ENCODE measurements at places on chromosomes 11 and 22.
A peak's percentile ranks its signal among the peaks of the same experiment; 100 is the strongest.

DNA sequence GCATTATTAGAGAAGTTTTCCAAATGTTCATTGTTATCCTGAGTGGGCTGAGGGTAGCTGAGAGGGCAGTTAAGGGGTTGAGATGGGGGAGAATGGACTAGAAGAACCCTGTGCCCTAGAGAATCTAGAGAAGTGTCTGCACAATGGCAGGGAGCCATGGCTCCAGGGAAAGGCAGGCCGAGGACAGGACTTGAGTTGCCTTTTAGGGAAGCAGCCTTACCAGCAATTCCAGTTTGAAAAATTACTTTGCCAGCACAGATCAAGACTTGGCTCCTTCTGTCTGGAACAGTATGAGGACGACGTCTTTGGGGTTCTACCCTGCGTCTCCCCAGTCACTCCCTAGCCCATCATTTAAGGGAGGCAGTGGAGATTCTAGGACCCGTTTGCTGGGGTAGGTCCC lies 25.7 kb upstream of the MICAL3 start:
- DNase-seq = no peak

DNA sequence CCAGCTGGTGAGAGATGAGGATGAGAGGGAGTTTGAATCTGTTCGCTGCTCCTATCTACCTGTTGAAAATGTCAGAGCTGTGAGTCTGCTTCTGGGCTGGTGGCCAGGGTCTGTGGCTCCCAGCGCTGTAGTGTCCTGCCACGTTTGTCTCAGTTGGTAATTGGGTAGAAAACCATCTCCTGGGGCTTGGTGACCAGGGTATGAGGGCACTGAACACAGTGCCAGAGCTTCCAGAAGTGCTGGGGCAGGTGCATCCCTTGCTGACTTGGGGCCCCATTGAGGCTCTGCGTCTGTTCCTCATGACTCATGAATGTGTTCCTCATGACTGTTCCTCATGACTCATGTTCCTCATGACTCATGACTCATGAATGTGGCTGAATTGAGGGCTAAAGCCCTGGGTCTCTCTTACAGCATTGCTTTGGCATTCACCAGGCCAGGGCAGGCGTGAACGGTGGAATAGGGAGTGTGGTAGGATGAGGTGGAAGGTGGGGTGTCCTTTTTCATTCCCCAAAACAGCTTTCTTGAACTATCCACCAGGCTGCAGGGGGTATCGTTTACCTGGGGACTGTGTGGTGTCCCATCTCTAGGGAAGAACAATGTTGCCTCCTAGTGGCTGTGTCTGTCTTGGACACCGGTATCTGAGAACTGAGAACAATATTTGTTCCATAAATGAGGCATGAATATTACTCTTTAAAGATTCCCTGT lies 139.5 kb downstream of the COMMD9 start:
- DNase-seq = peak; percentile 99

DNA sequence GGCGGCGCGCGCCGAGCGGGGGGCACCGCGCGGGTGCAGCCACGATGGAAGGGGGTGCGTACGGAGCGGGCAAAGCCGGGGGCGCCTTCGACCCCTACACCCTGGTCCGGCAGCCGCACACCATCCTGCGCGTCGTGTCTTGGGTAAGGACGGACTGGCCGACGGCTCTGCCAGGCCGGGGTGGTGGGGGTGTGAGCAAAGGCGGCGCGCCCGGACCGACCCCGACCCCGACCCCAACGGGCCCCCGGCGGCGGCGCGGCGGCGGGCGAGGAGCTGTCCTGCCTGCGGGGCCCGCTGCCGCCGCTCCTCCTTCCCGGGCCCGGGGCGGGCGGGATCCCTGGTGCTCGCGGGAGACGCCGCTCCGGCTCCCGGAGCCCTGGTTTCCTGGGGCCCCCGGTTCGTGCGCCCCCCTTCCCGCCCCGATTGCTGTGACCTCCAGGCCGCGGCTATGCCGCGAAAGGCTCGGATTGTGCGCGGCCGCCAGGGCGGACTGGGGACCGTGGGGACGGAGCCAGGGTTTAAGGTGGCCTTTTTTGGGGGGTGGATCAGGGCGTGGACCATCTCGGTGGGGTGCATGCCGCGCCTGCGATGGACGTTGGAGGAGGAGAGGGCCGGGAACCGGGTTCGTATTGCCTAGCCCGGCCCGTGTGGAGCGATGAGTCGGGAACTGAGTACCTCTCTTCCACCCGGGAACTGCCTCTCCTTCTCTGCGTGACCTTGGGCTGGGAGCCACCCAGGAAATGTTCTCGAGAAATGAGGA lies at the start of gene SYNGR1:
SYNGR1 (plus strand) TSS at position 25 of the 760 bp plus-strand sequence; CDS start at position 45, 20 bp downstream.
- no peak for DNase-seq

- DNase-seq = no peak
Measured at GRCh38 chr22:17920145-17920605, 104.2 kb downstream of the MICAL3 start.

DNA sequence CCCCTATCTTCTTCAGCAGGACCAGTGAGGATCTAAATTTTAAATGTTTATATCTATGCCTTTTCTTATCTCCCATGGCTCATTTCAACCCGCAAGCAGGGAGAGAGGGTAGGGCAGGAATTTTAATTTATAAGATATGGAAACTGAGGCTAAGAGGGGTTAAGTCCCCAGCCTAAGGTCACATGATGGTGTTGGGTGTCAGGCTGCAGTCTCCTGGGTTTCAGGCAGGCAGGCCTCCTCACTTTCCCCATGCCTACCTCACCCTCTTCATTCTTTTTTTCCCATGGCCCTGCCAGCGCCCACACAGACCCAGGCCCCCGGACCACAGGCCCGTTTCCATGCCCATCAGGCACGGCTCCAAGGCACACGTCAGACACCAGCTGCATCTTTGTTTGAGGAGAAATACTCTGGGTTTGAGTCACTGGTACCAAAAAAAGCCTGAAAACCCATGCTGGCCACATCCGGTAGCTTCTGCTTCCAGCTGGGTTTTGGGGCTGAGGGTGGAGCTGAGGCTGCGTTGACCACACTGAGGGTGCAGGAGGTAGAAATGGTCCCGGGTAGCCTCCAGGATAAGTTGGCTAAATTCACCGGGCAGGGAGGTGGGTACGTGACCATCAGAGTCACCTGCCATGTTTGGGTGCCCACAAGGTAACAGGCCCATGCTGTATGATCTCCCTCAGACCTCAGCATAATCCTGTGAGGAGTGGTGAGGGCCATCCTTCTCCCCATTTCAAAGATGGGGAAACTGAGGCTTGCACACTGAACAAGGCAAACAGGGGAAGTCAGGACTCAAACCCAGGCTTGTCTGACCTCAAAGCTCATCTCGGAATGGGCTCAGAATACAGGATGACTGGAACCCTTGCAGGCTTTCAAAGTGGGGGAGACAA lies 7.5 kb downstream of the CRYBB1 start:
- DNase-seq = peak; percentile 79

GRCh38 chr11:119567688-119568582 lies 145.0 kb upstream of the THY1 start:
- peak; percentile 90 for DNase-seq

DNA sequence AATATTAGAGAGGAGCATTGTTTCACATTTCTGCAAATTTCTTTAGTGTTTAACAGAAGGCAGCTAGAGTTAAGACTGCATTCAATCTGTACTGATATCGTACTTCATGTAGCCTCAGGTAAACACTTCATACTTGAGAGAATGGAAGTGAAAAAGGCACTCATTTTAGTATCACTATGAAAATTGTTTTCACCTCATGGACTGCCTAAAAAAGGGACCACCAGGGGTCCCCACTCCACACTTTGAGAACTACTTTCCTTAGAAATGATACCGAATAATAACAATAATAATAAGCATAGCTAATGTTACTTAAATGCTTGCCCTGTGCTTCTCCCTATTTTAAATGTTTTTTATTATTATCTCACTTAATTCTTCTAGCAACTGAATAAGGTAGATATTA lies 95.1 kb downstream of the BLID start:
- peak; percentile 41 for DNase-seq

GRCh38 chr22:38406617-38407016 lies 48.4 kb downstream of the KCNJ4 start:
- DNase-seq = no peak

DNA sequence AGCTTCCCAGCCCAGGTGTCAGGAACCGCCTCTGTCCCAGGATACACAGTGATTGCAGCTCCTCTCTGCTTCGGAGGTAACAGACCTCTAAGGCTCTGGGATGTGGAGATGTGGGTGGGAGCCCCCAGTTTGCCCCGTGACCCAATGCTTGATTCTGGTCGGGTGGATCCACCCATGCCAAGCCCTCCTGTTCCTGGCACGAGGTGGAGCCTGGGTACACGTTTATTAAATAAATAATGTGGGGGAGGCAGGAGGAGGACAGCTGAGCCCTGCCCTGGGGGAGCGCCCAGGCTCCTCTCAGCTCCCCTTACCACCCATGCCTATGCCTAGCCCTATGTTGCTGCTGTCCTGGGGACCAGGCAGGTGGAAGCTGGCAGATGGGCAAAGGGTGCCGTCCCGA lies 16.0 kb downstream of the ARHGEF17 start:
- DNase-seq = no peak

GRCh38 chr22:19062943-19063308 lies 59.3 kb downstream of the DGCR2 start:
- DNase-seq = no peak

GRCh38 chr11:78850078-78850477 lies 275.4 kb upstream of the NARS2 start:
- no peak for DNase-seq

GRCh38 chr11:72599325-72600117 lies 74.7 kb downstream of the PDE2A start:
- no peak for DNase-seq

GRCh38 chr11:113411536-113411935 lies 24.0 kb downstream of the ANKK1 start:
- DNase-seq = no peak

DNA sequence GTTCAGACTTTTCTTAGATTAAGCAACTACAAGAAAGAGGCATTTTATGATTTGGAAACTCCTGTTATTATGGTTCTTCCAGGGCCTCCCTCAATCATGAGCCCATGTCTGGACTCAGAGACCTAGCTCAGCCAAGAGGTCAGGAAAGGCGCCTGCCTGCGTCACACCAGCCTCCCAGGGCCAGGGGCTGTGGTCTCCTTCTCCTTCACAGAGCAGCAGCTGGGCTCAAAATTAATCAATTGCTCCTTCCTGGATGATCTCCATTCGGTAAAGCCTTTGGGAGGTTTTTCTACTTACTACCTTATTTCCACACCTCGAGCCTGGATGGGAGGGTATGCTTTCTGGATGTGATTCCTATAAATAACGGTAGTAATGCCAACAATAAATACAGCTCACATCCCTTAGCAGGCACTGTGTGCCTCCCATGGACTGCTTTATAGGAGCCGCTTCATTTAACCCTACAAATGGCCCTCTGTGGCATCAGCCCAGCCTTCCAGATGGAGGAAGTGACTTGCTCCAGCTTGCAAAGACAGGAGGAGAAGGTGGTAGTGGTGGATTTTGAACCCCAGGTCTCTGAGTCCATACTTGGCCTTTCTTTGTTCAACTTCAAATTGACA lies 1445.6 kb downstream of the TBC1D22A start:
- no peak for DNase-seq

DNA sequence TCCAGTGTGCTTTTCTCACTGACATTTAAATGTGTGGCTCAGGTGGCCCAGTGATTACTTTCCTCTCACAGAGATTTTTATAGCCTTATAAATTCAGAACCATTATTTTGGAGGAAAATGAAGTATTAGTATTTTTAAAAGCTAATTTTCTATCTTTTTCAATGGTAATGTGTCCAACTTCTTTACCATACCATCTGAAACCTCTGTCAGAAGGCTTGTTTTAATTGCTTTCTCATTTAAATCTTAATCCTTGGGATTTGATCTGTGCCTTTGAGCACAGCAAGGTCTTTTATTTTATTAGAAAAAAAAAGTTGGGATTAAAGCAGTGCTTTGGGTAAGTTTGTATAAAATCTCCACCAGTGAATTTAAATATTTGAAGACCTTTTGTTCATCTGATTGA lies 452.3 kb upstream of the RAG2 start:
- no peak for DNase-seq

DNA sequence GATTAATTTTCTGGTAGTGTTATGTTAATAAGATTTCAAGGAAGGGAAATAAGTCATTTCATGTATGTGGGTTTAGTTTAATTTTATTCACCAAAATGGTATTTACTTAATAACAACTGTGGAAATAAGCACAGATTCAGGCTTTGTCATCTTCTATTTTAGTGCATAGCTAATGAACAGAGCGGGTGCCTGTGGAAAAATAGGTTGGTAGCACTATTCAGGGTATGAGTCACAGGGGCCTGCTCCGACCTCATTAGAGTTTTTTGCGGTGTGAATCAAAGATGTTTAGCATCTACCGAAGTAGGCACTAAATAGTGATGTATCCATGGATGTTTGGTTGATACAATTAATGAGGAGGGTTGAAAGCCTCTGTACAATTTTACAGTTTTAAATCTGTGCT lies 78.2 kb downstream of the FAT3 start:
- peak; percentile 76 for DNase-seq

DNA sequence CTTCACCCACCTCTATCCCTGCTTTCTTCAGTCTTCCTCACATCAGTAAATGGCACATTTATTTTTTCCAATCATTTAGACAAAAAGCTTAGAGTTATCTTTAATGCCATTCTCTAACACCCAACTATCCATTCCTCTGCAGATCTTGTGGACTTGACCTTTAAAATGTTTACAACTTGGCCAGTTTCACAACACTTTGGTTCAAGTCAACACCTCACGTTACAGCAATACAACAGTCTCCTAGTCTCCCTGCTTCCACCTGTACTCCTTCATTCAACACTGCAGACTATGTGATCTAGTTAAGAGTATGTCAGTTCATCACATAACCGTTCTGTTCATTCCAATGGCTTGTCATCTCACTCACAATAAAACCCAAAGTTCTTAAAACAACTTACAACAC lies 305.2 kb downstream of the SWAP70 start:
- no peak for DNase-seq

- no peak for DNase-seq
Measured at GRCh38 chr11:109088086-109088485, 333.9 kb upstream of the C11orf87 start.

- DNase-seq = no peak
Measured at GRCh38 chr11:14713496-14714244, 70.1 kb downstream of the PDE3B start.

DNA sequence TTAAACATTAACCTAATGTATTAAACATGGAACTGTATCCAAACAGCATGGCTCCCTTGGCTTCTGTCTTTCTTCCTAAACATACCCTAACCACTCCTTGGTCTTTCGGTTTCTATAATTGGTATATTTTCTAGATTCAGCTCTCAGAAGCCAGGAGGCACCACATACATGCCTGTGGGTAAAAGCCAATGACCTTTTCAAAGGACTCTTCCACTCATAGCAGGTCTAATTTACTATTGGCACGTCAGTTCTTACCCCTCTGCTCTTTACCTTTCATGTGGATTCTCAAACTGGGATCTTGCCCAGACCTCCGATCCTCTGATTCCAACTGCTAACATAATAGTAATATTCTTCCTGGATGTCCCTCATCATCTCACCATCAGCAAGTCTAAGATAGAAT lies 835.1 kb downstream of the NTM start:
- no peak for DNase-seq

DNA sequence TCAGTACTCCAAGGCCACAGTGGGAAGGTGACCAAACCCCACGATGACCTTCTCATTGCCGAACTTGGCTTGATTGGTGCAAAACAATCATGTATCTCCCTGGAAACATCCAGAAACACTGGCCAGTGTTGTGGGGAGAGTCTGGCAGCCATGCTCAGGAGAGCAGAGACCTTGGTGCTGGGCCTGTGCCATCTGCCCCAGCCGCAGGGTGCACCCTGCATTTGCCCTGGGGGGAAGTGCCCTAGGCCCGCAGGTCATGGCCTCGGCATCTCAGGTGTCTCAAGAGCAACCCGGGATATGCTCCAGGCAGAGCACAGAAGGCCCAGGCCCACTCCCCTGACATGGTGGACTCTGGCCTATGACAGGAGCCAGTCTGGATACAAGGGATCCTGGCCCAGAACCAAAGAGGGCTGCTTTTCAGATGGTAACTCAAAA lies 23.7 kb downstream of the ARVCF start:
- DNase-seq = no peak

GRCh38 chr11:96523656-96524055 lies 133.8 kb downstream of the JRKL start:
- no peak for DNase-seq
